ENCODE measurements at places on chromosomes 3 and 15.

DNA sequence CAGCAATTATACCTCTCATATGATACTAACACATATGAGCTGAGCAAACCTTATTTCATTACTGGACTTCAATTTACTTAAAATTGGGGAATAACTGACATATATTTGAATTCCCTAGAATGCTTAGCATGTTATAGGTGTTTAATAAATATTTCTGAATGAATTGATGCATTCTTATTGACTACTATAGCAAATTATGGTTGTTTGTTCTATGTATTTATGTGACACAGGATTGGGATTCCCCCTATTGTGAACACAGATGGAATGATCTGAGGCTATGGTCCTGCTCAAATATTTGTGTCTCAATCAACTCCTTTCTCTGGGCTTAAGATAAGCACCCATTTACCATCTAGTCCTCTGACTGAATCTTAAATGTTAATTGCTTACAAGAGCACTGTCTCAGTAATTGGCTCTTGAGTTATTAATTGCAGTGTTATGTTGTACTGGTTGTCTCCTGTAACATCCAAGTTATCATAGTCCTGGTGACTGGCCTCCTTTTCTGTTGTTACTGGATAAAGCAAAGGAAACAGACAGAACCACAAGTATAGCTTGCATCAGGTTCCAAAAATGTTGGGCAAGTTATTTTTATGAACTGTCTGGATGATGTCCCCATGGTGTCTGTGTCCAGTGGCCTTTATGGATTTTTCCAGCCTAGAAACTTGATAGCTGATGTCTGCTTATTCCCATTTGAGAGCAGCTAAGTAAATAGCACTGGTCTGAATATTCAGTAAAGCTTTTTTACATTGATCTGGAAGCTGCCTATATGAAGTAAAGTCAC, 2.3 kb upstream of the UACA start:
- DNase-seq: peak; percentile 69

DNA sequence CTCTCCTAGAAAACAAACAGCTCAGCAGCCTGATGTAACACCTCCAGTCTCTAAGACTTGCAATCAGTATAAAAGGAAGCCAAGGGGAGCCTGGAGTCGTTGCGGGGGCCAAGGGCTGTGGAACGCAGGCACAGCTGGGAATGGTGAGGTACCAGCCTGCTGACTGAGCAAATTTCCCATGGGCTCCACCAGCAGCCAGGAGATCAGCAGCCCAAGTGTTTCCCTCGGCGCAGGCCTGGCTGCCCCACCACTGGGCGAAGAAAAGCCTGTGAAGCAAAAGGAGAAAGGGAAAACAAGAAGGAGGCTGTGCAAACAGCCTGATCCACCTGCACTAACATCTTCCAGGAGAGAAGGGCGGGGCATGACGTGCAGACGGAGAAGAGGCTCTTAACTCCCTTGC, 155.3 kb downstream of the SHQ1 start:
- DNase-seq: no peak

DNA sequence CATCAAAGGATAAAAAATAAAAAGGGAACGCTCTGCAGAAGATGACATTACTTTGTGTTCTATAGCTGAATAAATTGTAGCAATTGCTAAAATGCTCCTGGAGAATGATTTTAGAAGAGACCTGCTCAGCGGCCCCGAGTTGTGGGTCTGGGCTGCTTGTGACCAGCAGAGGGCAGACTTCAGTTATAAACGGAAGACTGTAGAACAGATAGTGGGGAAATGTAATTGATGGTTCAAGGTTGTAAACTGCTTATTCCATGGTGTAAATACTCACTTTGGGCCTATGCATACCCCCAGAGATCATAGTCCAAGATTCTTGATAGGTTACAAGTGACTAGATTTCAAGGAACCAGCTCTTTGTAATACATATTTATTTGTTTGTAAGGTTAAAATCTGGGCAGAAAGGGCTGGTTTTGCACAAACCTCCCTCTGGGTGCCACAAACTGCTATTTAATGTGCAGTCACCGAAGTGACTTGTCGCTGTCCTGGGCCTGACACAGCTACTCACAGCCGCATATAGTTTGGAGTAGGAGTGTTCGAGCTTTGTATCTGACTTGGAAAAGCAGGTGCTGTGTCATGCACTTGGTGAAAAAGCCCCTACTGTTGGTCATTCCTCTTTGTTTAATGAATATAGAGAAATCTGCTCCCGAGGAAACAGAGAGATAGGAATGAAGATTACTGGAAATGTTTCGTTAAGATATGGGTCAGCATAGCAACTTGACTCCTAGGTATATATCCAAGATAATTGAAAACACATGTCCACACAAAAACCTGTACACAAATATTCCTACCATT, 34.7 kb upstream of the NDUFB4 start:
- DNase-seq: peak; percentile 73

- no peak for DNase-seq
These were observed 195.0 kb upstream of the EPHA3 start for GRCh38 chr3:88912294-88912877.

DNA sequence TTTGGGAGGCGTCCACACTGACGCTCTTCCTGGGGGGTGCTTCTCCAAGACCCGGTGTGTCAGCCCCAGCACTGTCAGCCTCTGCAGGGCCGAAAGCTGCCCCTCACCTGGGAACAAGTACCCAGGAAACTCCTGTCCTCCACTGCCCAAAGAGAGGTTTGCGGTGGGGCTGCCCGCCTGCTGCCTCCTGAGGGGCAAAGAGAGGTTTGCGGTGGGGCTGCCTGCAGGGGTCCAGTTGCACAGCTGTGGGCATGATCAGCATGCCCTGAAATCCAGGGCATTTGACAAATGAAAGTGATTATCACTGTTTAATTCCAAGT, 15.1 kb upstream of the SNRPA1 start:
- no peak for DNase-seq

DNA sequence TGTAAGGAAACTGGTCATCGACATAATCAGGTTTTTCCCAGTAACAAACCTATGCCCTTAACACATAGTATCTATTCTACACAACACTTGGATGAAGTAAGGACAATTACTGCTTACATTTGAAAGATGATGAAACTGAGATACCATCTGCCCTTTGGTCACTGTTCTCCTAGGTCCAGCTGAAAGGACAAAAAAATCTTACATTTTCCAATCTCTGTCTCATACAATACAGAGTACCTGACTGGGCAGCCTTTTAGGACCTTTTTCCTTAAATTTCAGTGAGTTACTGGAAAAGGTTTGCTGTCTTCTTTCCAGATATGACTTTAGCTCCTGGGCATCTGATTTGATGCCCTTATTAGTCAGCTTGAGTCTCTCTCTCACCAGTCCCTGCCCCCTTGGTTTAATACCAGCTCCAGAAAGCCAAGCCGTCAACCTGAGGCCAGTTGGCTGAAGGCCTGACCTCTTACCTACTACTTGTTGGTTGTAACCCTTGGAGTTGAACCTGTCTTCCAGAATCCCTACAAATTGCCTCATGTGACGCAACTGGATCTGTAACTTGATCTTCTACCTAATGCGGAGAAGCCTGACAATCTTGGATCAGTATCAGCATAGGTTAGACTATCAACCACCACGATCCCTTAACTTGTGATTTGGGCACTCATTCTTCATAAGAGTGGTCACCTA, 355.3 kb upstream of the ZNF385D start:
- DNase-seq: no peak

DNA sequence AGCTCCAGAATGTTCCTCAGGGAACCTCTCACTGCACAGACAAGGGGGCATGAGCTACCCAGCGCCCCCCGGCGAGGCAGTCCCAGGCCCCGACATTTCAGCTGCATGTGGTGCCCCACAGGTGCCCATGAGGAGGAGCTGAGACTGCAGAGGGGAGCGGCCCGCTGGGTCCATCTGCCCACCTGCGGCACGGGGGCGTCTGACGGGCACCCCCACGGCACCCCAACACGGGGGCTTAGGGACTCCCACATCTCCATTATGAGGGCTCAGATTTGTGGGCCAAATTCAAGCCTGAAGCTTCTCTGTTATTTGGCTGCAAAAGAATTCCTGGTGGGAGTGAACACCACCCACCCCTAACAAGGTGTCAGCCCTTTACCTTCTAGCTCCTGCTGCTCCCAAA, 258.4 kb downstream of the UACA start:
- no peak for DNase-seq

GRCh38 chr3:25854635-25855034, 64.7 kb downstream of the OXSM start:
- DNase-seq: peak; percentile 82

- no peak for DNase-seq
These were observed 17.8 kb upstream of the RARRES1 start for GRCh38 chr3:158750016-158750415.

DNA sequence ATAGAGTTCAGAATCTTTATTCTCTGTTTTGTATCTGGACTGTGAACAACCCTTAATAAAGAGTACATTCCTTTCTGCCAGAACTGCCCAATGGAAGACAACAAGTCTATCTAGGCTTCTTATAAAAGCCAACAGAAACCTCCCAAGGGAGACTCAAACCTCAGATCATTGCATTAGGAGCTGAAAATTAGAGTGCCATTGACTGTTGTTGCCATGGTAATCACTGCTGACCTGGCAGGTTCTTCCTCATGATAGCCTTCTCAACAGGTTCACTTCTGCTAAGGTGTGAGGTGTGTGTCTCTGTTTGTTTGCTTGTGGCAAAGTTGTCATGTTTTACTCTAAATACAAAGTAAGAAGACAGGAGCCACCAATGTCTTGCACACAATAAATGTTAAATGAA, 79.2 kb downstream of the TMEM108 start:
- no peak for DNase-seq

DNA sequence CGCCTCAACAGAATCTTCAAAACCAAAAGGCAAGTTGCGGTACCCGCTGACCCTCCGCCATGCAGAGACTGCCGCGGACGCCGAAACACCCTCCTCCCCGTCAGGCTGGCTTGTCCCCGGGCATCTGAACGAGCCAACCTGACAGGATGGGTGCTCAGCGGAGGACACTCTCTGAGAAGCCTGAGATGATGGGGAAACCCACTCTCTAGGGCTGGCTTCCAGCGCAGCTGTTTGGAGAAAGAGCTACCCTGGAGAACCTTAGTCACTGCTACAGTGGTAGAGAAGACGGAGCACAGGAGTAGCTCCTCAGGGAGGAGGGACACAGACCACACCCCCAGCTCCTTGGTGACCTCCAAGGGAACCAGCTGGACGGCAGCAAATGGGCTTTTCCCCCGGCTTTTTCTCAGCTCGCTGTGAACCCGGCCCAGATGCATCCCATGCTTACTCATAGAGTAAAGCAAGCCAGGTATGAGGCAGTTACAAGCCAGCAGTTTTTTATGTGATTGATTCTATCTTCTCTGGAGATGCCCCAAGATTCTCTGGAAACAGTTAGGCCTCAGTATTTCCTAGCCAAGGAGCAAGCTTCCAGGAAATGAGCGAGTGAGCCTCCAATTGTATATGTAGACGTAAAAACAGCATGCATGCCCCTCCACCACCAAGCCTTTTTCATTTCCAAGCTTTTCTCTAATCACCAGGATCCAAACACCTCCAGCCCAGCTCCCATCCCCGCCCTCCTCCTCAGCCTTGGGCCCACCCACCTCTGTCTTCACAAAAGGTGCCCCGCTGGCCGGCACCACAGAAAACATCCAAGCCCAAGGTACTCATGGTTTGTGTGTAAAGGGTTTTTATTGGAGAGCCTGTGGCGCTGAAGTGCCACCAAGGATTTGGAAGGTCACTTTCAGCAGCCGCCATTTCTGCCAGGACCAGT, 38.7 kb downstream of the FAM174B start:
- DNase-seq: no peak
